ENCODE measurements at places on chromosomes 5 and 9.

GRCh38 chr5:81842795-81843398 is 92.0 kb upstream of the SSBP2 start:
- no peak for DNase-seq

DNA sequence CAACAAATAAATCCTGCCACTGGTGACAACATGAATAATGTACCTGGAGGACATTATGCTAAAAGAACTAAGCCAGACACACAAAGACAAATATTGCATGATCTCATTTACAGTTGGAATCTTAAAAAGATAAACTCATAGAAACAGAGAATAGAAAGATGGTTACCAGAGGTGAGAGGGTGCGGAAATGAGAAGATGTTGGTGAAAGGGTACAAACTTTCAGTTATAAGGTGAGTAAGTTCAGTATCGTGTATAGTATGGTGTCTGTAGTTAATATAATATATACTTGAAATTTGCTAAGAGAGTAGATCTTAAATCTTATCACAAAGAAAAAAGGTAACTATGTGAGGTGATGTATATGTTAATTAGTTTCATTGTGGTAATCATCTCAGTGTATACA is 63.3 kb downstream of the PRRC1 start:
- DNase-seq: no peak

DNA sequence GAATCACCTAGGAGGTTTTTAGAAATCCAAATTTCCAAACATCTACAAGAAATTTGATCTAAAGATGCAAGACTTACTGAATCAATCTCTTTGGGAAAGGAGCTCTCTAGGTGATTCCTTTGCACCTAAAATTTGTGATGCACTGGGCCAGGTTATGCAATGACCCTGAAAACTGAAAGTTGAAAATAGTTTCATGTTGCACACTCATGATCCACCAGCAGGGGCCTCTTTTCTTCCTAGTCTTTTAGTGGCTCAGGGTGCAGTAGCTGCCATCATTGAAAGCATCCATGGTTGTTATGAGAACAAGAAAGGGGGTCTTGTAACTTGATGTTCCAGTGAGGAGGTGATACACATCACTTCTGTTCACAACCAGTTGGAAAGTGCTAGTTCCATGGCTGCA is 486.8 kb downstream of the PSAT1 start:
- DNase-seq: no peak

DNA sequence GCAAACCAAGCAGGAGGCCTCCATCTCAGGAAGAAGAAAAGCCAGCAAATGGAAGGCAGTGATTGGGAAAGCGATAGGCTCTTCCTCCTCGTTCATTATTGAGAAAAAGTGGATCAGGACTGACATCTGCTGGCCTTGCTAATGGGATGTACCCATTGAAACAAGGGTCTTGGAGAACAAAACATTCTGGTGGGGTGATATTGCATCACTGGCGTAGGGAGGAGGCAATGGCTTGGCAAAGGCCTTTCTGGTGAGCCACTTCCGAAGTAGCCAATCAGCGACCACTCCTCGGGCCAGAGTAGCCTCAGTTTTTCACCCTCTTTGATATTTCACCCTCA is 86.7 kb upstream of the NFIB start:
- DNase-seq: no peak

- no peak for DNase-seq
Observed at GRCh38 chr9:123356851-123357742, 1.1 kb downstream of the CRB2 start.

DNA sequence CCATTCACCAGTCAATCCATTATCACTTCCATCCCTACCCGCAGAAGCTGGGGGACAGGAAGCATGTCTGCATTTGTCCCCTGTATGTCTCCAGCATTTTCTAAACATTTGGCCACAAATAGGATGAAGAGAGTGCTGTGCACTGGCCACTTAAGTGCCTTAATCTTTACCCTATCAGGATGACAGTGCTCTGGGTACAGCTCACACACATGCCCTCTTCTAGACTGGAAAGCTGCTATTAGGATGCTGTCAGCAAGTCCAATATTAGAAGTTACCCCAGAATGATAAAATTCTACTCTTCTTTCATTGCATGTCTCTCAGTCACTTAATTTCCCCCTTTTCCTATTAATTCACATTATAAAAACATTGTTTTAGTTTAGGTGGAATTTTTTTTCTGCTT is 168.4 kb downstream of the RASEF start:
- DNase-seq: no peak

DNA sequence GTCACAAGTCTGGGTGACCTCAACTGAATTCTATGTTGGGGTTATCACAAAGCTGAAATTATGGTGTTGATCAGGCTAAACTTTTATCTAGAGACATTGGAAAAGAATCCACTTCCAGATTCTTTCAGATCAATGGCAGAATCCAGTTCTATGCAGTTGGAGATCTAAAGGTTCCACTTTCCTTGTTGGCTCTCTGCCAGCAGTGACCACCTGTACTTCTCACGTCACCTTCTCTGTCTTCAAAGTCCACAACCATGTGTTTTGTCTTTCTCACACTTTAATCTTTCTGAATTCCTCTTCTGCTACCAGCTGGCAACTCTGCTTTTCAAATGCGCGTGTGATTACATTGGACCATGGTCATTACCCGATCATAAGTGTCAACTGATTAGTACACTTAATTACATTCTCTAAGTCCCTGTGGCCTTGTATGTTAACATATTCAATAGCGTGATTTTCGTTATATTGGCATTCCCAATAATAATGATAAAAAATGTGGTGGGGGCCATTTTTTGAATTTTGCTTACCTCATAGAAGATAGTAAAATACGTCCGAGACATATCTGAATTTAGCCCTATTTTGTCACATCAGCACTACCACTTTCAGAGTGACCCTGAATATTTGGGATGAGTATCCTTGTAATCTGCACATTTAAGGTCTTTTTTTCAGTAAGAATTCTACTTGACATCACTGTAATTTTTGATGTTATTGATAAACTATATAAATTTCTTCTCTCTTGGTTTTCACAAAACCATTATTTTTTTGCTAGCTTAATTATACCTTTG is 73.7 kb upstream of the PRDM9 start:
- no peak for DNase-seq

- DNase-seq: no peak
Observed at GRCh38 chr5:164224236-164224635, 718.8 kb downstream of the MAT2B start.

DNA sequence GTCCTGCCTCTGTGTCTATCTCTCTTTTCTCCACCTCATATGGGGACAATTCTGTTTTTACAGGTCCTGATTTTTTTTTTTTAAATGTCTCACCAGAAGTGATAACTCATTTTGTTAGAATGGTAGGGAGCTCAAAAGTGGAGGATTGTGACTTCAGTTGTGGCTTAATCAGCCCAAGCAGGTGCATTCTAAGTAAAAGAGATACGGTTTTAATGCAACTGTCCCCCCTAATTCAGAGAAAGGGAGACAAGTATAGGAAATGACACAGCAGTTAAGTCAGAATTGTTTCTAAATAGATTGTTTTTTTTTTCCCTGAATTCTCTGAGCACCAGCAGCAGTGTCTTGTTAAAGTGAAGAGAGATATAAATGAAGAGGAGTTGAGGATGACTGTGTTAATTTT is 24.5 kb downstream of the MAST4 start:
- no peak for DNase-seq

DNA sequence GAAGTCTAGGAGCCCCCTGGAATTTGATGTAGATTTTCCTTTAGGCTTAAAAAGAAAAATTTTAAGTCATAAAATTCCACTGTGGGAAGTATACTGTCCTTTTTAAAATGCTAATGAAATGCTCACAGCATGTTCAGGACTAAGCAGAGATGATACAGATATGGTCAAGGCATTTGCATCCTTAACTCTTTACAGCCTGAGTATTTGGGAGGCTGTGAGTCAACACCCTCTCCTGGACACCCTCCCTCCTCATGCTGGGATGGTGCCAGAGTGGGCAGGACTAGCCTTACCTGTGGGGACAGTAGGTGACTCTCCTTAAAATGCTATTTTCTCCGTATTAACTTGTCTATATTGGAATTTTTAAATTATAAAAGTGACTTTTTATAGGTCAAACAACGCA is 197.4 kb upstream of the ELL2 start:
- no peak for DNase-seq

GRCh38 chr5:35158622-35159369 is 71.5 kb downstream of the PRLR start:
- no peak for DNase-seq

GRCh38 chr5:67246108-67246507 is 49.5 kb upstream of the CD180 start:
- DNase-seq: peak; percentile 13

DNA sequence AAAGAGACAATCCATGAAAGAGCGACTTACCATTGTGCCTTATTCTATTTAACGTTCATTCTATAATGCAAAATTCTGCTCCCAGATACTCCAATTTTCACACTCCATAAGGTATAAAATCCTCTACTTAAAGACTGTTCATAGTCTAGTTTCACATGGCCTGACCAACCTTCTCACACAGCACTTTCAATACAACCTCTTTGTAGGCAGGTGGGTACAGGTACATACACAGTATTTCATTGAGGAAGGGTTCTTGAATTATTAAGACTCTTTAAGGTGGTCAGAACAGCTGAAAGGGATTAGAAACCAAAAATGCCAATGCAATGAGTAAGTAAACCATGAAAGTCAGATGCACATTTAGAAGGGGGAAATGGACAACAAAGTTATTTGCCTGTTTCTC is 352.0 kb downstream of the PARP8 start:
- DNase-seq: no peak

DNA sequence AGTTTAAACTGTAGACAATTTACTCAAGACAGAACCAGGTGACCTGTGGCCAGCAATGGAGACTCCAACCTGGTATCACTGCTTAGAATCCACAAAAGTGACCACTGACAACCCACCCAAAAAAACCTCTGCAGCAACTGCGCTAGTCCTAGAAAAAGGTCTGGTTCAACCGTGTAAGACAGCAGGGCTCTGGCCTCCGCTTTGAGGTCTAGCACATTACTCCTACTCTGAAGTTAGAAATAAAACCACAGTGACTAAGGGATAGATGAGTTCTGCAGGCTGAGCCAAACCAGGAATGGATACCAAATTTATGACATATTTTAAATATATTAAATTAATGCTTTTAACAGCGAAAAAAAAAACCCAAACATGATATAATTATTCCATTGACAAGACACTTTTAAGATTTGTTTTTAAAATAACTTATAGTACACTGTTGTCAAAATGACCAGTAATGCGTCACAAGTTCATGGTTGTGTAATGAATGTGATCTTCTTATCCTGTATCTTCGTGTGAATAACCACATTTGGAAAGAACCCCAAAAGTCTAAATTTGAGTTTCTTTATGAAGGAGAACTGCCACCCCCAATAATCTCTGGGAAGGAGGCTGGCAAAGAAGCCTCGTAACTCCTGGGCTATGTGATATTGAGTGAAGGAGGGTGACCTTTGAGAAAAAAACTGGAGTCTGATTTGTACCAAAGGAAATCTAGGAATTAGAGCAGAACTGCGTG is 101.9 kb upstream of the SLC44A1 start:
- no peak for DNase-seq

DNA sequence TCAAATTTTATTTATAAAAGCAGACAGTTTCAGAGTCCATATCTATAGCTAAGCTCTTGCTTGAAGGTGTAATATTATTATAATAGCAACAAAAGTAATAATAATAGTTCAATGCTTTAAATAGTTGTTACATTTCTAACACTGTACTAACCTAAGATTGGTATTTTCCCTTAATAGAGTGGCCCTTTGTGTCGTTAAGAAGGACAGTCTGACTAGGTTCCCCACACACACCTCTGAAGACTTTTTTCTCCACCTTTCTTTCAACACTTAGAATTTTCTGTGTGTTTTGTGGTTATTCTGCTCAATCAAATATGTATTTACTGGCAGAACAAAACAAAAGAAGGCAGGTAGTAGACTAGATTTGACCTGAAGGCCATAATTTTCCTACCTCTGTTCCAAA is 223.2 kb upstream of the ACO1 start:
- no peak for DNase-seq

- DNase-seq: no peak
Observed at GRCh38 chr5:32326216-32326772, 13.6 kb upstream of the MTMR12 start.

Measured in NCI-H2107 (cell line).